ENCODE measurements at places on chromosomes 16 and 17. TPM values are rescaled to one million over a fixed set of nuclear protein-coding genes. Genes with fewer than 3 reads are reported as not detected.

ENO3 gene
- total RNA-seq, result 9.3 TPM

HBQ1 gene
- total RNA-seq, result not detected

TTLL6 gene
- total RNA-seq, result 7.8 TPM

DNA sequence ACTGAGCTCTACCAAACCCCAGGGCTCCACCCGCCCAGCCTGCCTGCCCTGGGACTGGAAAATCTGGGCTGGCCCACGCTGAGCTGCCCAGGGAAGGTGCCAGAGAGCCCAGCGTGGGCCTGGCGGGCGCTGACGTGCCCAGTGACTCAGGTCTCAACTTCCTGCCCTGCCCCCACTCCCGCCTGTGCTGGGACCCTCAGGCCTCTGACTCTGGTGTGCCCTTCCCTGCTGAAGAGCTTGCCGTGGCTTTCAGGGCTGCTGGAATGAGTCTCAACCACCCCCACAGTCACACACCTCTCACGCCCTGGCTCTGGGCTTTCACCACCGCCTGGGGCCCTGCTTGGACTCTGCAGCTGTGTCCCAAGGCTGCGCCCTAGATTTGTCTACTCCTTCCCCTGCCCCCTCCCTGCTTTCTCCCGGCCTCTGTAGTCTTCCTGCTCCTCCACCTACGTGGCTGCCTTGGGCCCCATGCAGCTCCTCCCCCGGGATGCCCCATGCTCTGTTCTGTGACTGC is 10.4 kb downstream of the LLGL1 start:
- H3K36me3 ChIP-seq, result no peaks in the 10 kb centered on the region
- H3K27me3 ChIP-seq, result no peaks in the 10 kb centered on the region
- H3K27ac ChIP-seq, result no peak overlapping the region
- H3K4me3 ChIP-seq, result no peak overlapping the region

TBC1D3C gene
- not detected for total RNA-seq

DNA sequence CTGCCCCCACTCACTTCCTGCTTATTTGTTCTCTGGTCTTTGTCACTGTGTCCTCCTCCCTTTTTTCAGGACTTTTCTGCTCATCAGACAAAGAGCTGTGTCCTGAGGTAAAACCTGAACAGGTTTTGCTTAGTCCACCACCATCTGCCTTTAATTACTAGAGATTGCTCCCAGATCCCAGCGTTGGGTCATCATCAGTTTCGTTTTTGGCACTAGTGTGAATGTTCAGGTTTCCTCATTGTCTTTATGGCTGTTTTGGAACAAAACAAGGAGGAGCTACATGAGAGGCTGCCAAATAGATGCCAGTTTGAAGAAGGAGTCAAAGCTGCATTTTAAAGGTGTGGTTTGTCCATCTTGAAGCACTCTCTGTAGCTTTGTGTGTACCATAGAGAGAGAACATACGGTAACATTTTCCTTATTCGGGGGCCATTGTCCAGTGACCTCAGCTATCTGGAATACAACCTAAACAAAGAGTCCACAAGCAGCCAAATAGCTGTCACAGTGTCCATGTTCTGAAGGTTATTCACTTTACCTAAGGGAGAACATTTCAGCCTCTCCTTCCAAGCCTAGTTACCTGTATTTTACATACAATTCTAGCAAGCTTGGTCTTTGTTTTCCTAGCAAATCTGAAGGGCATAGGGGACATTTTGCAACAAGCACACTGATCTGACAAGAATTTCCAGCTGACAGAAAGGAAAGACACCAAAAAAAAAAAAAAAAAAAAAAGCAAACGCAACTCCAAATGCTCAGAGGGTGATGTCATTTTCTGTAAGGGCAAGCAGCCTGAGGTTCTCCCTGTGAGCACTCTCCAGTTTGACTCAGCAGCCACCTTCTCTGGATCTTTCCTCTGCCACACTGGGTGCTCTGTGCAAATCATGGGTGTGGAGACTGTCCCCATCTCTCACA is 196.1 kb downstream of the NTN1 start:
- no peak for DNase-seq
- peaks cover 9% of the 10 kb centered on the region for H3K4me1 ChIP-seq
- no peaks in the 10 kb centered on the region for H3K36me3 ChIP-seq
- H3K27me3 ChIP-seq, result no peaks in the 10 kb centered on the region

DNA sequence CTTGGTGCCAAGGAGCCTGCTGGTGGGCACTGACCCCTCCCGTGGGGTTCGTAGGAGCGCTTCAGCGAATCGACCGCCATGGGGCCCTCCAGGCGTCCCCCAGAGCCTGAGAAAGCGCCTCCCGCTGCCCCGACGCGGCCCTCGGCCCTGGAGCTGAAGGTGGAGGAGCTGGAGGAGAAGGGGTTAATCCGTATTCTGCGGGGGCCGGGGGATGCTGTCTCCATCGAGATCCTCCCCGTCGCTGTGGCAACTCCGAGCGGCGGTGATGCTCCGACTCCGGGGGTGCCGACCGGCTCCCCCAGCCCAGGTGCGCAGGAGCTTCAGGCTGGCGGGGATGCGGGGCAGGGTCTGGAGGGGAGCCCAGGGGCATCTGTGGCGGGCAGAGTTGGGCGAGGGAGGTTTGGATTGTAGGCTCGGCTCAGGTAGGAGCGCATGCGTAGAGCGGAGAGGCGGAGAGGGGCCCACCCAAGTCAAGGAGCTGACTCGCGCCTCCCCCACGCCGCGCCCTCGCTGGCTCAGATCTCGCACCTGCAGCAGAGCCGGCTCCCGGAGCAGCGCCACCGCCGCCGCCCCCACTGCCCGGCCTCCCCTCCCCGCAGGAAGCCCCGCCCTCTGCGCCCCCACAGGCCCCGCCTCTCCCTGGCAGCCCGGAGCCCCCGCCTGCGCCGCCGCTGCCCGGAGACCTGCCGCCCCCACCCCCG is 19.8 kb downstream of the FMNL1 start:
- no peaks in the 10 kb centered on the region for H3K36me3 ChIP-seq
- no peak overlapping the region for H3K27ac ChIP-seq
- peaks cover 28% of the 10 kb centered on the region for H3K27me3 ChIP-seq
- DNase-seq, result no peak
- peak overlapping the region; percentile 6 for H3K4me3 ChIP-seq

DNA sequence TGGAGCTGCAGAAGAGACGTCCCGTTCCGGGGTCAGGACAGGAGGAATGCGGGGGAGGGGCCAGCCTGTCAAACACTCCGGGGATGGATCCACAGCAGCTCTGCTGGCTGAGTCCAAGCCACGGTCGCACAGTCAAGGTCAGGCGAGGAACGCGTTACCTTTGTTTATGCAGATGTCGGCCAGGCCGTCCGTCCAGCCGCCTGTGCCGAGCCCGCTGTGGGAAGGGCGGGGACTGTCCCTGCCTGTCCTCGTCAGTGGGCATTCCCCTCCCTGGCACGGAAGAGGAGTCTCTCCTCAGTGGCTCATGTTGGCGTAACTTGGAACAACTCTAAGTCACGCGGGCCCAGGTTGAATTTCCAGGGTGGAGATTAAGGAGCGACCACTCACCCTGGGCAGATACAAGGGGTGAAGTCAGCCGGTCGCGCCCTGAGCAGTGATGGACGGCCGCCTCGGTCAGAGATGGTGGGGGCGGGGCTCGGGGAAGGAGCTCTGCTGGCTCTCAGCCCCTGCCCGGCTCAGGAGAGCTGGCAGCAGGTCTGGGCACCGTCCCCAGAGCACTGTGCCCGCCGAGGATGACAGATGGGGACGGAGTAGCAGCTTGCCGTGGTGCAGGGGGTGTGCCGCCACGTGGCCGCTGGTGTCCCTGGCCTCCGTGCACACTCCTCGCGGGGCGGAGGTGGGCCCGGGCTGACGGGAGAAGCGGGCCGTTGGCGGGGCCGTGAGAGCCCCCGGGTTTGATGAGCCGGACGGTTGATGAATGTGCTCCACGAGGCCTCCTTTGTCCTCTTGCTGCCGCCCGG is 7.3 kb downstream of the CACNA1H start:
- peak overlapping the region; percentile 87 for H3K27ac ChIP-seq
- H3K27me3 ChIP-seq, result peaks cover 59% of the 10 kb centered on the region
- DNase-seq, result peak; percentile 26
- H3K36me3 ChIP-seq, result no peaks in the 10 kb centered on the region
- H3K4me1 ChIP-seq, result peaks cover 11% of the 10 kb centered on the region

GGNBP2 gene
- total RNA-seq, result 102 TPM

DNA sequence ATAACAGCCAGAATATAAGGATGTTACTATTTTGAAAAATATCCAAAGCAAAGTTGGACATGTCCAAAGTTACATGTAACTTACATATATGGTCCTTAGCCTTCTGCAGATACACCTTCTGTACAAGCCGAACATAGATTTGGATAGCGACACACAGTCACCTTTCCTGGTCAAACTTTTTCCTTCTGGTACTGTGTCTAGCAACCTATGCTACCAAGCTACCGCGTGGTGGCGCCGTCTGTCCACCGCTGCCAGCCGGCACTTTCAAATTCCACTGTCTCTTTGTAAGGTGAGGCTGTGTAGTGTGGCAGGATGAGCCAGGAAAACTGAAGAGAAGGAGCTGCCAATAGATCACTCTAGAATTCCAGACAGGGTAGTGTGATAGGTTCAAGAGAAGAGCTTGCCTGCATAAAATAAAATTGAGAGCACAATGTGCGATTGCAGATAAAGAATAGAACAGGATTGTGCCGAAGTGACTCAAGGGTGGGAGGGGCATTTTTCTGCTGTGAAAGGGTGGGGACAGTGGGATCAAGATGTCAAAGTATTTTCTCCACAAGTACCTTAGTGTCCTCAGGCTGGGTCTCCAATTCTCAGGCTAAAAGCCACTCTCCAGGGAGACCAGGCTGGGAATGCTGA is 366.9 kb downstream of the SLC39A11 start:
- H3K4me3 ChIP-seq, result no peak overlapping the region
- DNase-seq, result peak; percentile 69
- no peaks in the 10 kb centered on the region for H3K4me1 ChIP-seq
- H3K36me3 ChIP-seq, result no peaks in the 10 kb centered on the region

AOC3 gene
- 134 TPM for total RNA-seq

DNA sequence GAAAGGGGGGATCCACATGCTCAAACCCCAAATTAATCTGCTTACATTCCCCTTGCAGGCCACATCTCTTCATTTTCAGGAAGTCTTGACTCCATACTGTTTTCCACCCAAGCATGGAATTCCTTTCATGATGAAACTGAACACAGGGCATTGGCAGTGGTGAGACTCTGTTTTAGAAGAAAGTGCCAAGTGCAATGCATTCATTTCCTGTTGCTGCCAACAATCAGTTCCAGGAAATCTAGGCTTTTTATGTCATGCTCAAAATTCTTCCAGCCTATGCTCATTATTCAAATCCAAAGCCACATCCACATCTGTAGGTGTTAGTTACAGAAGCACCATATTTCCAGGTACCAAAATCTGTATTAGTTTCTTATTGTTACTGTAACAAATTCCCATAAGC is 4.1 kb downstream of the CCL2 start:
- no peaks in the 10 kb centered on the region for H3K36me3 ChIP-seq
- H3K27ac ChIP-seq, result no peak overlapping the region
- H3K4me1 ChIP-seq, result peaks cover 8% of the 10 kb centered on the region
- no peak for DNase-seq
- no peaks in the 10 kb centered on the region for H3K27me3 ChIP-seq

DNA sequence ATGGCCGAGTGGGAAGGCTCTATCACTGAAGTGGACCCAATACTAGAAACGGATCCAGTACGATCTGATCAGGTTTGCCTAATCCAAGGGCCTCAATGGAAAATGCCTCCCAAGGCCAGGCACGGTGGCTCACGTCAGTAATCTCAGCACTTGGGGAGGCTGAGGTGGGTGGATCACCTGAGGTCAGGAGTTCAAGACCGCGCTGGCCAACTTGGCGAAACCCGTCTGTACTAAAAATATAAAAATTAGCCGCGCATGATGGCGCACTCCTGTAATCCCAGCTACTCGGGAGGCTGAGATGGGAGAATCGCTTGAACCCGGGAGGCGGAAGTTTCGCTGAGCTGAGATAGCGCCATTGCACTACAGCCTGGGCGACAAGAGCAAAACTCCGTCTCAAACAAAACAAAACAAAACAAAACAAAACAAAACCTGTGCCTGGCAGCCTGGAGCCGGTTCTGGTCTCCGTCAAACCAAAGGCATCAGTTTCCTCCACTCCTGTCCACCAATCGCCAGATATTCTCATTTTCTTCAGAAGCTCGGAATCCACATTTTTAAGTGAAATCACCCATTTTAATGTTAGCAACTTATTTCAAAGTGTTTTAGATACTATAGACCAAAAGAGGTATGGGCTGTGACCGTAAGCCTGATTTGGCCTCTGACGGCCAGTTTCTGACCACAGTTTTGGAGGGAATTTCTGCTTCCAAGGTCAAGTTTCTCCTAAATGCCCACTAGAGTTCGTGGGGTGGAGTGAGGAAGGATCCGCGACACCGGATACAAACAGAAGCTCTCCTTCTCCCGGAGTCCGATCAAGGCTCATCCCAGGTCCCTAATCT is 664 bp downstream of the NQO1 start:
- no peaks in the 10 kb centered on the region for H3K27me3 ChIP-seq
- no peak for DNase-seq
- H3K4me1 ChIP-seq, result peaks cover 38% of the 10 kb centered on the region
- H3K36me3 ChIP-seq, result no peaks in the 10 kb centered on the region
- H3K27ac ChIP-seq, result peak overlapping the region; percentile 90

All from transverse colon (tissue), 4 donors.